ENCODE measurements at places on chromosomes 4 and X. TPM values are rescaled to one million over a fixed set of nuclear protein-coding genes. Genes with fewer than 3 reads are reported as not detected.

Gene GAGE13
- 0.63 TPM for total RNA-seq

Gene C1QTNF7
- total RNA-seq: 28.2 TPM

DNA sequence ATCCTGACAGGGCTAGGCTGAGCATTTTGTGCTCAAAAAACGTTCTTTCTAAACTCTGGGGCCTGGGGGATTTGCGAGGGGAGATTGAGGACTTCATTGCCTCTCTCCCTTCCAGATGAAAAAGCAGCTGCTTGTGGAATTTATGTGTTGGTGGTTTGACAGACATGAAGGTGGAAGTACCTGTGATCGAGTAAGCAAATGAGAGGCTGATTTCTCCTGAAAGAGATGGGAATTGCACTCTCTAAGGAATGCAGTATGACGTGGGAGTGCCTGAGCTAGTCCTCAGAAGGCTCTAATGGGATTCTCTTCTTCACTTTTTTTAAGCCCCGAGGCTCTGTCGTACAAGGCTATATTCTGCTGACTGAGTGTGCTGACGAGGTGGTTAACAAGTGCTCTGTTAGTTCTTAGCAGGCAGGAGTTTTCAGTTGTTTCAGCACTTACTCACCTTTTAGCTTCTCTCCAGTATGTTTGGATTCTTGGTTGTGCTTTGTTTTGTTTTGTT, 426.8 kb upstream of the CNKSR2 start:
- DNase-seq: no peak

DNA sequence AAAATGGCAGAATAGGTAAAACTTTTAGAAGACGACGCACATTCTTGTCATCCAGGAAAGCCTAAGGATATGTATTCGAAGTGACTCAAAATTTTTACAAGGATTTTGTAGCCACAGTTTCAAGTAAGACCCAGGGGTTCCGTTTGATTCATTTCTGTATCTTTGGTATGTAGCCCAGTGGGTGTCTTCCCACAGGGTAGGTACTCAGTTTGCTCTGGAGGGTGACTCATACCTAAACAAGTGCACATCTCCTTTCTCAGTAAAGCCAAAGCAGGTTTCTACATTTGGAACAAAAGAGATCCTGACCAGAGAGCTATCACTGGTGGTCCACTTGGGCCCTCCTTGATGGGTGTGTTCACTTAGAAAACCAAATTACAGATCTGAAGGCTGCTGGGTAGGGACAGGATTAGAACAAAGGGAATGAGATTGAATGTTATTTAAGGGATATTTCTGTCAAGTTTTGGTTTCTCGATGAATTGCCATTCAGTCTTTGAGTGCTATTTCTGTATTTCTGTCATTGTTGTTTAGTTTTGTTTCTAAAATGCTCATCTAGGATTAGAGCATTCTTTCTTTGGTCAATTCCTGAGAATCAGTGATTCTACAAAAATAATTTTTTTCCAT, 56.1 kb downstream of the PLS3 start:
- DNase-seq: no peak

DNA sequence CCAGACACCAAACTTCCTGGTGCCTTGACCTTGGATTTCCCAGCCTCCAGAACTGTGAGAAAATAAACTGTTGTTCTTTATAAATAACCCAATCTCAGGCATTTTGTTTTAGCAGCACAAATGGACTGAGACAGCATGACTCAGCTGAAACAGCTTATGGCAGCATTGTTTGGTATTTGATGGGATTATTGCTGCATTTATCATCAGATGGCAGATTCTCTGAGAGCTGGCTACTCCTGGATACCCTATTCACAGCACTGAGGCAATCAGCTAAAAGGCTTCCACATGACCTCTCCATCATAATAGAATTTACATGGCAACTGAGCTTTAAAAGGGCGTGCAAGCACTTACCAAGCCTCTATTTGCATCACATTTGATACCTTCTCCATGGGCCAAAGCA, 623.1 kb upstream of the CPEB2 start:
- DNase-seq: no peak

DNA sequence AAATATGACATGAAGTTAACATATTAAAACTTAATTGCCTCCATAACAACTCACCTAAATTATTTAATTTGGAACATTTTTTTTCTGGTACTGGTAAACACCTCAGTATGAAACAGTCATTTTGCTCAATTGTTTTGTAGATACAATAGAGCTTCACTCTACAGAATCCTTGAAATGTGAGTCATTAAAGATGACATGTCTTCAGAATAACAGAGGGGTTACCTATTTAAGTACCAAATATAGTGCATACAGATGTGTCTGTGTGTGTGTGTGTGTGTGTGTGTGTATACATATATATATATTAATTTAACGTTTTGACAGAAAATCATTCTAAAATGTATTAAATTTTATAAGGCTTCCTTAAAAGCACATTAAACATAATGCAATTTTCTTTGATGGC, 297.6 kb downstream of the INPP4B start:
- no peak for DNase-seq

Gene UGT2A1
- total RNA-seq: not detected

Gene MAGEB10
- not detected for total RNA-seq

Gene PRPS2
- 53.3 TPM for total RNA-seq

- no peak for DNase-seq
These were observed 8.5 kb downstream of the RAPGEF2 start for GRCh38 chr4:159111416-159111815.
